Activated CD4-positive, alpha-beta memory T cell treated with anti-CD3 and anti-CD28 coated beads for 36 hours (primary cell): ENCODE measurements at places on chromosomes 7 and 10. TPM values are rescaled to one million over a fixed set of nuclear protein-coding genes. Genes with fewer than 3 reads are reported as not detected.

Gene AGBL3
- total RNA-seq: 3.3 TPM

Gene LRRC18
- total RNA-seq: not detected

Gene FZD8
- total RNA-seq: 0.31 TPM

Gene HOGA1
- total RNA-seq: not detected

Gene PDLIM1
- total RNA-seq: 0.92 TPM

GRCh38 chr7:106562711-106563366 lies 98.1 kb downstream of the CCDC71L start:
- peaks cover 14% of the 10 kb centered on the region for H3K4me1 ChIP-seq
- H3K4me3 ChIP-seq: no peak overlapping the region
- no peak overlapping the region for H3K27ac ChIP-seq
- H3K36me3 ChIP-seq: no peaks in the 10 kb centered on the region
- H3K27me3 ChIP-seq: peaks cover 1% of the 10 kb centered on the region

DNA sequence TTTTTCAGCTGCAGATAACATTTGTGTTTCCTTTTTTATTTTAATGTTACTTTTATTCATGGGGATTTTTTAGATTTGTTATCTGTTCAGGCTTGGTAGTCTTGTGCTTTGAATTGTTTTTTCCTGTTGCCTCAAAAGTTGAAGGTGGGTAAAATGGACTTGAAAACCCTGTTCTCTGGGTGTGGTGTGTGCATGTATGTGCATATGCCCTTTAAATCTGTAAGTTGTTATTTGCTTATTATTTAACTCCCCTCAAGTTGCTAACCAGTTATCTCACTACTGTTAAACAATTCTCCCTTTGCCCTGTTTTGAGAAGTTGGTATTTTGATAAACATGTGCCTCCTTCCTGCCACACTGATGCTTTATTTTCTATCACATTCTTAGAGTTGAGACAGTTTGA lies 30.6 kb downstream of the TSPAN14 start:
- H3K4me3 ChIP-seq: peak overlapping the region; percentile 40
- H3K27me3 ChIP-seq: no peaks in the 10 kb centered on the region
- H3K27ac ChIP-seq: peak overlapping the region; percentile 89
- peaks cover 87% of the 10 kb centered on the region for H3K4me1 ChIP-seq
- H3K36me3 ChIP-seq: peaks cover 20% of the 10 kb centered on the region

DNA sequence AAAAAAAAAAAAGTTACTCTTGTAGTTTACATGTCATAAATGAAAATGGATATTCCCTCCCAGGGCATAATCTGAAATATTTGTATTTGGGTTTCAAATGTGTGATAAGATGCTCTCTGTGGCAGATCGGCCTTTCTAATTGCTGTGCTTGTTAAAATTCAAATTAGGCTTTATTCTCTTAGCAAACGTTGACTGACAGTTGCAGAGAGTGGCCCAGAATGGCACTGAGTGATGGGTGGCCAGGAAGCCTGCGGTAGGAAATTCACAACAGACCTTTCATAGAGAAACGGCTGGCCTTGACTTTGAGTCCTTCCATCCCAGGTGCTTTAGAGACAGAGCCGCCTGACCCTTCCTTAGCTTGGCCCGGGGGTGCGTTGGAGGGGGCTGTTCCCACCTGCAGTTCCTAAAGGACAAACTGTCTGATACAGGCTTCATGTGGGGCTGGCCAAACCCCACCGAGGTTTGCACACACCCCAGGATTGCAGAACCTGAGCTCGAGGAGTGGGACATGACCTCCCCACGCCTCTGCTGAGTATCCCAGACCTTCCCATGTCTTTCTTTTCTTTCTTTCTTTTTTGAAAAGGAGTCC lies 152.7 kb downstream of the CUX1 start:
- no peak overlapping the region for H3K27ac ChIP-seq
- no peak for DNase-seq
- H3K36me3 ChIP-seq: peaks cover 5% of the 10 kb centered on the region
- no peak overlapping the region for H3K4me3 ChIP-seq
- H3K27me3 ChIP-seq: no peaks in the 10 kb centered on the region
- H3K4me1 ChIP-seq: no peaks in the 10 kb centered on the region

DNA sequence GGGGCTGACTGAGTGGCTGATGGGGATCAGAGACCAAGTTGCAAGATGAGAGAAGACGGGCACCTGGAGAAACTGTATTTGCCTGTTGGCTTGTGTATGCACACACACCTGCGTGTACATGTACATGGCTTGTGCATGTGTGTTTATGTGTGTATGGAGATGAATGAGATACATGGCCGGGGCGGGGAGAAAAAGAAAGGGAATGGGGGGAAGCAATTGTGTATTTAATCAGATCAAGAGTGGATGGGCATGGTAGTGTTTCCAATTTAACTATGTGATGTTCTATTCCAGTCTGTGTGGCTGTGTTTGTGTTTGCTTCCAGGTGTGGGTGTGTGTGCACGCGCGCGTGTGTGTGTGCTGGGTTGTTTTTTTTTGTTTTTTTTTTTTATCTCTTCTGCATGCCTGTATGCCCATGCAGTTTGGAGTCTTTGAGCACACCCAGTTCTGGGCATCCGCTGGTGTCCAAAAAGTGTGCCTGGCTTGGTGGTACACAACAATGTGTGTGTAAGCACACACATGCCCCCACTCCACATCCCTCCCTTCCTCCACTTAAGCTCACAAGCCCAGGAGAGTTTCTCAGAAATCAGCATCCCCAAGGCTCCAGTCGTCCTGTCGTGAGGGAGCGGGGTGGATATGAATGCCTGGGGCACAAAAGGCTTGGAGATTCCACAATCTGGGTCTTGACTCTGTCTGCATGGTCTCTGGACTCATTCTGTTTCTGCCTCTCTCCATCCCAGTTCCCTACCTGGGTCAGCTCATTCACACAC lies 2.5 kb upstream of the VGF start:
- no peak overlapping the region for H3K27ac ChIP-seq
- H3K27me3 ChIP-seq: peaks cover 73% of the 10 kb centered on the region
- no peak for DNase-seq
- H3K4me3 ChIP-seq: no peak overlapping the region

GRCh38 chr10:48836605-48837004 lies 103.0 kb downstream of the LRRC18 start:
- H3K27ac ChIP-seq: no peak overlapping the region
- no peak for DNase-seq
- H3K36me3 ChIP-seq: no peaks in the 10 kb centered on the region
- H3K27me3 ChIP-seq: peaks cover 9% of the 10 kb centered on the region

- H3K27me3 ChIP-seq: no peaks in the 10 kb centered on the region
- no peaks in the 10 kb centered on the region for H3K4me1 ChIP-seq
- H3K36me3 ChIP-seq: no peaks in the 10 kb centered on the region
- no peak for DNase-seq
- no peak overlapping the region for H3K27ac ChIP-seq
Measured at GRCh38 chr10:76282061-76283025, 850.9 kb downstream of the LRMDA start.

- H3K4me1 ChIP-seq: no peaks in the 10 kb centered on the region
- H3K27me3 ChIP-seq: no peaks in the 10 kb centered on the region
- DNase-seq: no peak
- no peak overlapping the region for H3K4me3 ChIP-seq
Measured at GRCh38 chr10:5076615-5077014, 17.6 kb upstream of the AKR1C3 start.

GRCh38 chr7:25801214-25801613 lies 350.8 kb upstream of the NFE2L3 start:
- peaks cover 3% of the 10 kb centered on the region for H3K27me3 ChIP-seq
- H3K27ac ChIP-seq: no peak overlapping the region
- no peaks in the 10 kb centered on the region for H3K36me3 ChIP-seq
- no peak overlapping the region for H3K4me3 ChIP-seq
- DNase-seq: no peak
- H3K4me1 ChIP-seq: peaks cover 21% of the 10 kb centered on the region

GRCh38 chr7:20201380-20201779 lies 15.8 kb downstream of the MACC1 start:
- no peak overlapping the region for H3K4me3 ChIP-seq
- H3K27me3 ChIP-seq: no peaks in the 10 kb centered on the region
- H3K27ac ChIP-seq: no peak overlapping the region

GRCh38 chr7:148379677-148380076 lies 210.9 kb upstream of the C7orf33 start:
- no peak overlapping the region for H3K4me3 ChIP-seq
- no peaks in the 10 kb centered on the region for H3K36me3 ChIP-seq
- peaks cover 2% of the 10 kb centered on the region for H3K27me3 ChIP-seq
- no peak overlapping the region for H3K27ac ChIP-seq

DNA sequence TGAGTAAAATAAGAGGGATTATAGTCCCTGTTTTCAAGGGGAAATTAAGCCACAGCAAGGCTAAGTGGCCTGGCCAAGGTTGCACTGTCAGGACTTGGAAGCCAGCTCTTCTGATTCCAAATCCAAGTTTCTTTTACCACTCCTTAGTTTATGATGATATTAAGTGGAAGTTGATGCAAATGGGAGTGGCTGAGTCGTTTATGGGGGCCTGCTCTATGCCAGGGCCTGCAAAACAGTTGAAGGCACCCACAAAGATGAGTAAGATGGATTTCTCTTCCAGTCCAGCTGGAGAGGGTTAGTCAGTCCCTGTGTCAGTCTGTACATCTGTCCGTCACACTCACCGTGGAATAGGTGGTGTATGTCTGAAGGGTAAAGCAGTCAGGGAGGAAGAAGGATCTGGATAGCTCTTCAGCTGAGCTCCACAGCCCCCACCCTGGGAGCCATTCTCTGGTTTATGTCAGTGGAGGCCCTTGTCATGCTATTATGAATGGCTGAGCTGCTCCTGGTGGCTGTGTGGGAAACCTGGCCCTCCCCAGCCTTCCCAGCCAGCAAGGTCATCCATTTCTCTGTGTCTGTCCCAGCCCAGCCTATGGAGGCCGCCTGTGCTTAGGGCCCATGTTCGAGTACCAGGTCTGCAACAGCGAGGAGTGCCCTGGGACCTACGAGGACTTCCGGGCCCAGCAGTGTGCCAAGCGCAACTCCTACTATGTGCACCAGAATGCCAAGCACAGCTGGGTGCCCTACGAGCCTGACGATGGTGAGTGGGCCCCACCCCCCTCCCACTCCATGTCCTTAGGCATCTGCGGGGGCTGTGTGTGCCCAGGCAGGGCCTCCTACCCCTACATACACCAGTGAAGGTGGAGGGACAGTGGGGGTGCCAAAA lies 44.5 kb downstream of the TBATA start:
- no peak overlapping the region for H3K4me3 ChIP-seq
- no peaks in the 10 kb centered on the region for H3K27me3 ChIP-seq
- DNase-seq: no peak
- no peaks in the 10 kb centered on the region for H3K36me3 ChIP-seq

- H3K36me3 ChIP-seq: no peaks in the 10 kb centered on the region
- no peak overlapping the region for H3K4me3 ChIP-seq
- no peaks in the 10 kb centered on the region for H3K27me3 ChIP-seq
- H3K4me1 ChIP-seq: no peaks in the 10 kb centered on the region
Measured at GRCh38 chr10:81496626-81497025, 378.4 kb upstream of the NRG3 start.
